Stimulated activated CD4-positive, alpha-beta T cell treated with anti-CD3 and anti-CD28 coated beads, Interleukin-12 subunit alpha, Interleukin-12 subunit beta, amount 100 ng/mL, for 4 hours (primary cell): ENCODE measurements at places on chromosomes 1 and 21.

DNA sequence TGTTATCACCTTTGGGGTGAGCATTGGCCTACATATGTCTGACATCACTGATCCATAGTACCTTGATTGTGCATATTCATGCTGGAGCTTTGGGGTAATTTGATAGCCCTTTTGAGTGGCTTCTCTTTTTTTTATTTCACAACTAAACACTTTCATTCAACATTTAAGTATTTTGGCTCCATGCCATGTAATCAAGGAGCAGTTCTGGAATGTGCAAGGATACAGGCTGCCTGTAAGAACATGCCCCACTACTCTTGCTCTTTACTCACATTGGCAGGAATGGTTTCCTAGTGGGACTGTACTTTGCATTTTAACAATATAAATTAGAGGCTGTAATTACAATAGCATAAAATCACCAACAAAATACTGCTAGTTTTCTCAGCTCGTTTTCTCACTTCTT, 300.7 kb upstream of the SPAG17 start:
- DNase-seq = no peak

DNA sequence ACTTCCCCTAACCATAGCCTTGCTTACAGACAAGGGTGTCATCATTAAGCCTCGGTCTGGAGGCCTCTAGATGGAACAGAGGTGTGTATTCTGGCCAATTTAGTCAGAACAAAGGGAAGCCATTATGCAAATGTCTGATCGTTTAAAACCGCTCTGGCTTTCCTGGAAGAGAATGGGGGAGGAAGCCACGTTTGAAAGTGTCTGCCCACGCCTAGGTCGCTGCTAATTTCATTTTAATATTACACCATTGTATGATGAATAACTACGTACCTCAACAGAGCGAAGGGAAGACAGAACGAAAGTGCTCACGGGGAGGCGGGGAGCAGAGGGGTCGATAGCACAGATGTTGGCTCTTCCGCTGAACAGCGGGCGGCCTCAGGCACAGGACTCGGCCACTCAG, 41.1 kb upstream of the CSF3R start:
- DNase-seq = peak; percentile 6

DNA sequence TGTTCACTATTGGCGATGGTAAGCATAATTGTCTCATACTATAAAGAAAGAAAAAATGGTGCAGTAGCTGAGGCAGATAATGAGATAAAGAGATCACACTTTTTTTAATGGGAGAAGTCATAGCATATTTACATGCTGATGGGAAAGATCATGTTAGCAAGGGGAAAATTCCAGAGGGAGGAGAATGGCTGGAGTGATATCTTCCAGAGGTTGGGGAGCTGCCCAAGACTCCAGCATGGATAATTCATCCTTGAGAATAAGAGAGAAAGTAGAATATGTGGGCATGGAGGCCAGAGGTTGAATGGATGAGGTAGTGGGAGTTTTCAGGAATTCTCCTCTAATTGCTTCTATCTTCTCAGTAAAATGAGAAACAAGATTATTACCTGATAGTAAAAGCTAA, 45.8 kb upstream of the RGS1 start:
- no peak for DNase-seq

DNA sequence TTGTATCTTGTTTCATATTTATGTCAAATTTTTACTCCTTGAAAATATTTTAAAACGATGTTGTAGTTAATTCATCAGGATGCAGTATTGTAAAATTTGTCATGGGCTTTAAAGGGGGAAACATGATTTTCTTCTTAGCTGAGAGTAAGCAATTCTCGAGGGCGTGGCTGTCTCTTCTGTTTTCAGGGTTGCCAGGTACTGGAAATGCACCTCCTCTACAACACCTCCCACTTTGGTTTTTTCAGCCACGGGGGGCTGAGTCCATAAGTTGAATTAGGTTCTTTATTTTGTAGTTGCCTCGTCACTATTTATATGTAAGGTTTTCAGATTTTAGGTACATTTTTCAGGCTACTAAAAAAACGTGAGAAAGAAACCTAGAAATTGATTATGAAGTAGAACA, 64.0 kb downstream of the PRDM2 start:
- no peak for DNase-seq

GRCh38 chr1:170935231-170935630, at the start of gene MROH9:
Gene MROH9, plus strand, starts transcription at chr1:170935534. Its CDS starts 10,023 bp downstream, at chr1:170945557.
- DNase-seq = no peak

GRCh38 chr1:93601686-93602085, 80.0 kb downstream of the BCAR3 start:
- no peak for DNase-seq

DNA sequence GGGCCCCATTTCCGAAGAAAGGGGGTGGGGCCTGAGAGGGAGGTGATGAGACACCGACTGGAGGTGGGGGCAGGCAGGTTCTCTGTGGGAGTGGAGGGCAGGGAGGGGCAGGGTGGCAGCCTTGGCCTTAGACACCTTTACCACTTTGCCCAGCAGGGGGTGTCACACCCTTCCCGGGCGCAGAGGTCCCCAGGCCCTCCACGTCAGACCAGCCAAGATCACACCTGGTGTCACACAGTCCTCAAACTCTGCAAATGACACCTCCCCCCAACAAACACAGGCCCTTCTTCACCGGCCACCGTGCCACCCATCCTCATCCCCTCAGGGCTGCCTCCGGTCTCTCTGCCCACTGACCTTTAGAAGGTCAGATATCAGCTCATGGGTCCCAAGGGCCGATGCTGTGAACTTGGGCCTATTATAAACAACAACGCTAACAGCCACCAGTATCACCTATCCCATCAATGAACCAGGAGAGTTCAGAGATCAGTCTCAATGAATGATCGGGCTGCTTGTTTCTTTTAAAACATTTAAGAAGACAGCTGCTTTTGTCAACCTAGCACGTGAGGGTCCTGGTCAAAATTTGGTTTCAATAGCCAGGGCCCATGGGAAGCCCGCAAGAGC, 103.9 kb downstream of the CASZ1 start:
- DNase-seq = peak; percentile 62

DNA sequence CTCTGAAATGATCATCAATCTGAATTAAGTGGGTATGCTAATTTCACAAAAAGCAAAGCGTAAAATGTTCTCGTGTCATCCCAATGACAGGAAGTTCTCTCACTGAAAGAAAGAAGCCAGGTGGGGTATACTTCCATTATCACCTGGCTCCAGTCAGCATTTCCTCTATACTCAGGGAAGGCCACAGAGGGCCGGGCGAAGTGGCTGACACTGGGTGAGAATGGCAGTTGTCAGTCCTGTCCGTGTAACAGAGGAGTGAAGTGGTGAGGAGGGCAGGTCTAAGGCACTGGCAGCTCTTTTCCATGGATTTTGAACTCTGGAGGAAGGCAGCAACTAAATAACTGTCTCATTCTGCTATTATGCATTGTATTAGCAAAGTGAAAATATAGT, 60.4 kb downstream of the CAPN2 start:
- no peak for DNase-seq
